ENCODE measurements at places on chromosomes 4 and X. TPM values are rescaled to one million over a fixed set of nuclear protein-coding genes. Genes with fewer than 3 reads are reported as not detected.

USP17L25 gene
- not detected for total RNA-seq

HDX gene
- 4.7 TPM for total RNA-seq

TKTL1 gene
- 0.27 TPM for total RNA-seq

CT47B1 gene
- total RNA-seq: not detected

MBNL3 gene
- total RNA-seq: 9.8 TPM

LIMCH1 gene
- 104 TPM for total RNA-seq

FREM3 gene
- 0.13 TPM for total RNA-seq

USP9X gene
- 60.8 TPM for total RNA-seq

HTN1 gene
- not detected for total RNA-seq

ADH1A gene
- 0.49 TPM for total RNA-seq

HTN3 gene
- not detected for total RNA-seq

PLP1 gene
- 72.8 TPM for total RNA-seq

P2RY10 gene
- 0.84 TPM for total RNA-seq

KCNE5 gene
- total RNA-seq: 27.6 TPM

CFAP99 gene
- not detected for total RNA-seq

VCX gene
- not detected for total RNA-seq

GAGE12H gene
- not detected for total RNA-seq

DDX53 gene
- not detected for total RNA-seq

CFI gene
- total RNA-seq: 7.8 TPM

ACE2 gene
- 0.04 TPM for total RNA-seq

RLIM gene
- total RNA-seq: 30.7 TPM

PLCXD1 gene
- total RNA-seq: 12.8 TPM

RBMXL3 gene
- not detected for total RNA-seq

C4orf33 gene
- total RNA-seq: 5.7 TPM

INPP4B gene
- total RNA-seq: 55.1 TPM

ZNF185 gene
- 18.3 TPM for total RNA-seq

CYBB gene
- total RNA-seq: 19.3 TPM

VCX2 gene
- not detected for total RNA-seq

VEGFC gene
- total RNA-seq: 5.1 TPM

GABRB1 gene
- not detected for total RNA-seq

RHOXF2B gene
- total RNA-seq: not detected

ENPP6 gene
- total RNA-seq: 8.1 TPM

GAGE12D gene
- total RNA-seq: not detected

EPGN gene
- 0.49 TPM for total RNA-seq

MAGEA3 gene
- not detected for total RNA-seq

PAGE2 gene
- not detected for total RNA-seq

NOP14 gene
- 12.1 TPM for total RNA-seq

NEUROG2 gene
- not detected for total RNA-seq

FAM9A gene
- not detected for total RNA-seq

PNCK gene
- 3.5 TPM for total RNA-seq

TIGD4 gene
- 4.4 TPM for total RNA-seq

PABPC1L2A gene
- total RNA-seq: not detected

BEX1 gene
- total RNA-seq: 0.49 TPM

NALF2 gene
- total RNA-seq: 0.31 TPM

C4orf36 gene
- 0.44 TPM for total RNA-seq

SPANXN4 gene
- total RNA-seq: not detected
